ENCODE measurements at places on chromosomes 1 and 21.

- DNase-seq = no peak
These were observed 41.0 kb upstream of the MUTYH start for GRCh38 chr1:45381243-45381642.

DNA sequence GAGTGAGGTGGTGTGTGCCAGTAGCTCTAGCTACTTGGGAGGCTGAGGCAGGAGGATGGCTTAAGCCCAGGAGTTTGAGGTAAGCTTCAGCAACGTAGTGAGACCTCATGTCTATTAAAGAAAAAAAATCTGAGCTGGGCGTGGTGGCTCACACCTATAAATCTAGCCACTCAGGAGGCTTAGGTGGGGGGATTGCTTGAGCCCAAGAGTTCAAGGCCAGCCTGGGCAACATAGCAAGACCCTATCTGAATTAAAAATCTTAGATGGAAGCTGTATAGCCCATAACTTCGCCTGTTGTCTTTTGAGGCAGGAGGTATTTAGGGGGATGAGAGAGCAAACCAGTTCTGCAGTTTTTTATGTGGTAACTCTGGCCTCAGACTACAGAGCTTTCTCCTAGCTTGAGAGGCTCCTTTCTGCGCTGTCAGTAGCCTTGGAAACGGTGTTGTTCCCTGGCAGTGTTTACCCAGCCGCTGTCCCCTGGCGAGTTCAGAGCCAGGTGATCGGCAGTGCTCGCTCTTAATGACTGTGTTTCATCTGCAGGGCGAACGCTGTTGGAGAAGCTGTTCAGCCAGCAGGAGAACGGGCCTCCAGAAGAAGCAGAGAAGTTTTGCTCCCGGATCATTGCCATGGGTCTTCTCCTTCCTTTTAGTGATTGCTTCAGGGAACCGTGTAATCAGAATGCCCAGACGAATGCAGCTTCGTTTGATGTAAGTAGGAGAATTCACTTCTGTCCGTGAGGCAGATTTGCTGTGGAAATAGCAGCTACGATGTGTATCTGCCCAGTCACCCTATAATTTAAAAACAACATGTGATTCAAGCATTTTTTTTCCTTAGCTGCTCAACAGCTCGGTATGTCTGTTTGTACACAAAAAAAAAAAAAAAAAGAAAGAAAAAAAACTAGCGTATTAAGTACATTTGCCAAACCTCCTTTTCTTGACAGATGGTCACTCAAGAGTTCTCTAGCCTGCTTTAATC lies 31.2 kb downstream of the FMN2 start:
- DNase-seq = no peak

DNA sequence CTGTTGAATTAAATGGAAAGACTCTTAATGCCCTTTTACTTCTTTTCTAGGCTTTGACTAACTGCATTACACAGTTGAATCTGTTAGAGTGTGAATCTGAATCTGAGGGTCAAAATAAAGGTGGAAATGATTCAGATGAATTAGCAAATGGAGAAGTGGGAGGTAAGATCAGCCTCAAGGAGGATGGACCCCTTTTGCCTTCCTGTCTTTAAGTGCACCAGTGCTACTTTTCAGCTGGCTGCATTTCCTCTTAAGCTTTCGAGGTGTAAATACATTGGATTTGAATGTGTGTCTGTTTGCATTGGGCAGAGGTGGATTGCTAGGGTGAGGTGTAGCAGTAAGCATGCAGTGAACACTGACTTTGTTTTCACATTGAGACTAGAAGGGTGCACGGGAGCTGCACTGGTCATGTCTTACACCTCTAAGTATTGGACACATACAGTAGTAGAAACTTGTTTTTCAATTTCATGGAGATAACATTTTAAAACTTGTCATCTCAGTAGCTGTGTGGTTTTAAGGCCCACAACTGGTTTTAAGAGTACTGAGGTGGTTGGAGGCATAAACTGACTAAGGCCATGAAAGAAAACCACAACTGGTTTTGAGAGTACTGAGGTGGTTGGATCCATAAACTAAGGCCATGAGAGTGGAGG lies 35.4 kb downstream of the MIA3 start:
- DNase-seq = no peak

GRCh38 chr1:81509594-81509993 lies 291.1 kb upstream of the ADGRL2 start:
- no peak for DNase-seq

DNA sequence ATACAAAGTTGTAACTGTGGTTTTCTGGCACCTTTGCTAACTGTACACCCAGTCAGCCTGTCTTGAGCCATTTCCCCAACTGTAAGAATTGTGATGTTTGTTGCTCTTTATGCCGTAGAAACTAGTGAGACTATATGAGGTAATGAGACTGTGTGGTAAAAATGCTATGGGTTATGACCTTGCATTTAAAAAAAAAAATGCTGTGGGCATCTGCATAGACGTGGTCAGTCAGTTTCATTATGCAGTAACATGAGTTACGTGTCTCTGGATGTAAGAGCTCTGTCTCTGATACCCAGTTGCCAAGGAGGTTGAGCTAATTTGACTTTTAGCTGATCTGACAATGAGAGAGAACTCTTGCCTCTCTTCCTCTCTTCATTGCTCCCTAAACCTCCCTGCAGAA lies 80.6 kb upstream of the LAMC2 start:
- no peak for DNase-seq

- DNase-seq = no peak
These were observed 99.7 kb downstream of the SPAG17 start for GRCh38 chr1:118085365-118085764.

- no peak for DNase-seq
These were observed 16.4 kb downstream of the SLAMF7 start for GRCh38 chr1:160755461-160755860.

- DNase-seq = no peak
These were observed 473.2 kb downstream of the DSCAM start for GRCh38 chr21:40373761-40374160.

GRCh38 chr21:33940164-33940880 lies 24.7 kb upstream of the ATP5PO start:
- peak; percentile 71 for DNase-seq

GRCh38 chr1:109617291-109617801 lies 2.1 kb downstream of the GNAT2 start:
- DNase-seq = no peak

DNA sequence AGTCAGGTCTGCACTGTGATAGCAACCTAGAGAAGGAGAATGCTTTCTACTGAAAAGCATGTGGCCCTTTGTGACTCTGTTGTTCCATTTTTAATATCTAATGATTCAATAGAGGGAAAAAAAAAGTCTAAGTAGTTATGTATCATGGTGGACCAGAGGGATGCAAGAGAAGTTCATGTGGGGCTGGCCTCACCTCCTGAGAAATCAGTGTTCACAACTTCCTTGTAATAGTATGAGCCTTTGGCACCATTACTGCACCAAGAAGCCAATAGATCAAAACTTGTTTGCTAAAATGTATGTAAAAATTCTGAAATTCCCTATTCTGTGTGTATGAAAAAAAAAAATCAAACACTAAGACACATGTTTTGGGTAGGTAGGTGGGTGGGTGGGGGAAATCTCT lies 5.0 kb downstream of the ZBTB17 start:
- DNase-seq = no peak

DNA sequence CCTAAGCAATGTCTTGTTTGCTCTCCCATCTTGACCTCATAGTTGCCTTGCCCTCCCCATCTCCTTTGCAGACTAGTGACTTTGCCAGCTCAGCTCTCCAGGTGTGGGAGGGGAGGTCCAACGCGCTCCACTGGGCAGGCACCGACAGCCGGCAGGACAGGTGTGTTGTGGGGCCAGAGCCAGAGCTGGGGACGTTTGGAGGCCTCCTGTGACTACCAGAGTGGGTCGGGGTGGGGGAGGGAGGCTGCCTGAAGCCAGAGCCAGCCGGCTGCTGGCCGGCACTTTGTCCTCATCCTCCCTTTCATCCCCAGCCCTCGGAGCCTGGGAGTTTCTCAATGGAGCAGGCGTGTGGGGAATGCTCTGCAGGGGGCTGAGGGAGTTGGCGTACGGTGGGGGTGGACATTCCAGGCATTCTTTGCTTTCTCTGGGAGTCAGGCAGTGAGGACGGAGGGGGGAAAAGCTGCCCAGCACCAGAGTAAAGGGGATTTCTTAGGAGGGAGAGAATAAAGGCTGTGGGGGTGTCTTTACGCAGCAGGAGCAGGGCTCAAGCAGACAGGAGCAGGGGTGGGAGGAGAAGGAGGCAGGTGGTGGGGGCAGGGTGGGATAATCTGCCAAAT lies 20.2 kb downstream of the NUAK2 start:
- DNase-seq = no peak

DNA sequence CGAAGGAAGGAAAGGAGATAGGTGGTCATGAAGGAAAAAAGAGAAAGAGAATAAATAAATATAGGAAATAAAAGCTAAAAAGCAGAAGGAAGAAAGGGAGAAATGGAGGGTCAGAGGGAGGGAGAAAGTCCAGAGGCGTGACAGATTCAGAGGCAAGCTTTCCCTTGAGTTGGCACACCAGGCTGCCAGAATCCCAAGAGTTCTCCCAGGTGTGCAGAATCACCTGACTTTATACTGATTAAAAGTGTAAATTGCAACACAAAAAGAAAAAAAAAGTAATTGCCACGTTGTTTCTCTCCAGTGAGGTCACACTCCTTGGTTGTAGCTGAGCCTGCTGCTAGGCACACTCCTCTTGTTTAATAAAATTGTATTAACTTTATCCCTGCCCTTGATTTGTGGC lies 669.9 kb upstream of the PKN2 start:
- DNase-seq = no peak

DNA sequence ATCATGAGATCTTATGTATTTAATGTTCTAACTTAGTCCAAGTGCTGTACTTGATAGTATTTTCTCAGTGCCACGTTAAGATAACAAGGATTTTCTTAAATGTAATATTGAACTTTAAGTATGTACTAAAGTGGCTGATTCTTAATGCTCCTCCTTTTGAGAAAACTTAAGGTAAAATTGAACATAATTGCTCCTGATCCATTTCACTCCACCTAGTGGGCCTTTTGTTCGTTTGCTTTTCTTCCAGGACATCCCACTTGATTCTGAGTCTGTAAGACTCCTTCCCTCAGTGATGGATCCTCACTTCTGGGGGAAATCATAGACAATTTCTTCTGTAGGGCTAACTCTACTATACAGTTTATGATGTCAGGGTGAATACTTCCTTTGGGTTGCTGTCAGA lies 173.1 kb downstream of the LMO4 start:
- DNase-seq = peak; percentile 12

DNA sequence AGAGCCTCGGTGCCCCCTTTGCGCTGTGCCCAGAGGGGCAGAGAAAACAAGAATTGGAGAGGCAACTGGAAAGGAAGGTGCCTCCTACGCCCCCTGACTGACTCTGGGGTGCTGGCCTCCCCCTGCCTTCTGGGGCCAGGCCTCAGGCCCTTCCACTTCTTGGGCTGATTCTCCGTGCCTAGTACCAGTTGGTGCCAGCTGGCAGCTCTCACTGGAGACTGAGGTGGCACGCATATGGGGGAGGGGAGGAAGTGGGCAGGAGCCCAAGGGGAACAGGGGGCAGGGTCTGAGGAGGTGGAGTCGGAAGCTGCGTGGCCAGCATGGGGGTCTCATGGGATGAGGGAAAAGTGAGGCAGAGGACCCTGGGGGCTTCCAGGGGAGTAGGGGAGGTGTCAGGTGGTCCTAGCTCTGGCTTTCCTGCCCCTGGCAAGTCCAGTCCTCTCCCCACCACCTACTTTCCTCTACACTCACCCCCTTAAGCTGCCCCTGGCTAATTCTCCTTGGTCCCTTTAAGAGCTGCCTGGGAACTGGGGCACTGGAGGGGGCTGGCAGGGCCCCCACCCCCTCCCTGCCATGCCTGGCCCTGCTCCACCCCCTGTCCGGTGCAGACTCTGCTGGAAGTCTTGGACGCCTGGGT lies 6.5 kb upstream of the SEMA4A start:
- peak; percentile 78 for DNase-seq

DNA sequence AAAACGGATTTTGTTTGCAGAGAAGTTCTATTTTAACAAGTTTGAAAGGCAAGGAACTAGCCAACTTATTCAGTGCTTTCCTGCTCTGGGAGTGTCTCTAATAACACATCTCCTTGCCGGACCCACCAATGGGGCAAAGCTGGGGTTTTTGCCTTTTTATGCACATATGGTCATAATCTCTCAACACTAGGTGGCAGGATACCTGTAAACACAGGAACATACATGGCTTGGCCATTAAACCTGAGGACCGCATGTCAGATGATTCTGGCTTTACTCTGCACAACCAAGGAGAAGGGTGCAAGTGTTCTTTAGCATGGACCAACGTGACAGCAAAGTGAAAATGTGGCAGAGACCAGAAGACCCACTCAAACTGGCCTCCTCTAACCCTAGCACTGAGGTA lies 4.9 kb downstream of the TMEM9 start:
- DNase-seq = peak; percentile 76

DNA sequence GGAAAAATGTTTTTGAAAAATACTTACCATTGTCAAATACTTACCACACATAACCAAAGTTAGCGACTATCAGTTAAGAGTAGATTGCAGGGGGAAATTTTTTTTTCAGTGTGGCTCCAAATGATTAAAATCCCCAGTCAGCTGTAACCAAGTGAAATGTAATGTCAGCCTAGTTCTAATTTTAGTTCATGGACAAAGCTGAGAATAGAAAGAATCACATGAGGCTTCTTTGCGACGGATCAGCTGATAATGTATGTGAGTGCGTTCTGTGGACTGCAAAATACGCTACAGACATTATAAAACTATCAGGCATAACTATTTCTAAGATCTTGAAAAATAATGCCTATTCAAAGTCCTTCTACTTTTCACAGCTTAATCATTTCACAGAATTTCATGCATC lies at the start of gene LRRC39:
Gene LRRC39, minus strand, starts transcription at position 166 of the 400 bp plus-strand sequence. CDS start 9,740 bp downstream, outside the sequence.
- peak; percentile 31 for DNase-seq

DNA sequence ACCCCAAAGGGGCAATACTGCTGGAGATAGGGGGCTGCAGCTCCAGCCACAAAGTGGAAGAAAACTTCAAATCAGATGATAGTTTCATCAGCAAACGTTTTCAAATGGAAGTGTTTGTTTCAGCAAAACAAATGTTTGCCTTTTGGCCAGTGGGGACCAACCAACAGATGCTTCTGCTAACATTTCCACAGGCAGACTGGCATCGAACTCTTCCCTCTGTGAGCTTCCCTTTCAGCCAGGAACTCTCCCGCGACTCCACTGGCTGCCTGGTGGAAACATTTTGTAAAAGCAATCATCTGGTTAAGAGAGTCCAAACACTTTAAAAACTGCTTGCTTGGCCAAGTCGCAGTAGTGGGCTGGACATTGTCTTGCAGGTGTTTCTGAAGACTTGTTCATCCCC lies 30.7 kb downstream of the CENPF start:
- DNase-seq = no peak

DNA sequence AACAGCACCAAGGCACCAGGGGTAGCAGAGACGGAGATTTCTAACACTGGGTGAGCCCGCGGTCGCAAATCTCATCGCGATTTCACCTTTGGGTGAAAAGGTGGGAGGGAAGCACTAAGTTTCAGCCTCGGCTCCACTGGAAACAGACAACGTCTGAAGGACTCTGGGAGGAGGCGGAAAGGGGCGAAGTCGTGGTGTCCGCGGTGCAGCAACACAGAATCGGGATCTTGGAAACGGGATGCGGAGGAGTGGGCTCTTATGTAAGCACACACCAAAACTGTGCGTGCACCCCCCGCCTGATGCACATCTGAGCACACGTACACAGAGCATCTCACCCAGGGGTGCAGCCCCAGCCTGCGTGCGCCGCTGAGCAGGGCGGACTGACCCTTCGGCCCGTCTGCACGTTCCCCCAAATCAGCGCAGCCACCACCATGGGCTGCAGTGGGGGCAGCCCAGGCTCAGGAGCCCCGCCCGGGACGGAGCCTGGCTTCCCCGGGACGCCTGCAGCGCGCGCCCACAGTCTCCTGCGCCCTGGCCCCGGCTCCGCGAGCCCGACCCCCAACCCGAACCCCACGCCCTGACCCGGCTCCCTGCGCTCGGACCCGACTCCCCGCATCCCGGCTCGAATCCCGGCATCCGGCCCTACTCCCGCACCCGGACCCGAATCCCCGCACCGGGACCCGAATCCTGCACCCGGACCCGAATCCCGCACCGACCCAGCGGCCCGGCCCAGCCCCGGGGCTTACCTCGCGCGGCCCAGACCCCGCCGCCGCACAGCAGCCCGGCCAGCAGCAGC lies 670 bp downstream of the CLSTN1 start:
- DNase-seq = peak; percentile 34

All from hematopoietic multipotent progenitor cell treated with erythropoietin and hydrocortisone succinate and interleukin-3 and kit ligand, for 4 days (in vitro differentiated cells).